ENCODE measurements at places on chromosomes 2 and 18.

- no peak for DNase-seq
Measured at GRCh38 chr18:10789180-10789579, 263.4 kb downstream of the NAPG start.

DNA sequence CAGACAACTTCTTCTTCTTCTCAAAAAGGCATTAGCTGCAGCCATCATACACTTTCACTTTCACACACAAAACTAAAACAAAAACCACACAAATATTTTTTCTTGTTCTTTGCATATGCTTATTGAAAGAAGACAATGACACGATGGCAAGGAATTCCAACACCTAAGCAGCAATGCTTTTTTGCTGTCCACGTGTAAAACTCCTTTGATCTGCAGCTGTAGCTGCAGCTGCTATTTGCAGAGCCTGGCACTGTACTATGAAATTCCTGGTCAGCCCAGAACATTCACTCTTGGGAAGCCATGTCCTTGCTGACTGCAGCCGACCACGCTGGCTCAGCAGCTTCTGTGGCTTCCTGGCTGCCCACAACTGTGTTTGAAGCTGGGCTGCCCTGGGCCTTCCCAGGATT is 316.2 kb downstream of the CDH2 start:
- no peak for DNase-seq

DNA sequence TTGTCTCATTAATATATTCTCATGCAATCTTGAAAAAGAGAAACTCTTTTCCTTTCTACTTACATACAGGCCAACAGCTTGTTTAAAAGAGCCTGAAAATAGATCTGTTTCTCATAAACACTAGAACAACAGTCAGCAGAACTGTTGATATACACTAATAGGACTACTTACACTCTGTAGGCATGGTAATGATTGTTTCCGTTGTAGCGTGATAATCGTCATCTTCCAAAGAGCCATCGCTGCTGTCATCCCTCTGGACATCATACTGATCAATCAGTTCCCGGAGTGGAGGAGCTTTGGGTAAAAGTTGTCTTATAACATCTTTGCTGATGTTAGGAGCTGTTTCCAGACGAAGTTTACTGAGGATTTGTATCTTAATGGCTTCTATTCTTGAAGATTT is 476 bp downstream of the MSTN start:
- no peak for DNase-seq

DNA sequence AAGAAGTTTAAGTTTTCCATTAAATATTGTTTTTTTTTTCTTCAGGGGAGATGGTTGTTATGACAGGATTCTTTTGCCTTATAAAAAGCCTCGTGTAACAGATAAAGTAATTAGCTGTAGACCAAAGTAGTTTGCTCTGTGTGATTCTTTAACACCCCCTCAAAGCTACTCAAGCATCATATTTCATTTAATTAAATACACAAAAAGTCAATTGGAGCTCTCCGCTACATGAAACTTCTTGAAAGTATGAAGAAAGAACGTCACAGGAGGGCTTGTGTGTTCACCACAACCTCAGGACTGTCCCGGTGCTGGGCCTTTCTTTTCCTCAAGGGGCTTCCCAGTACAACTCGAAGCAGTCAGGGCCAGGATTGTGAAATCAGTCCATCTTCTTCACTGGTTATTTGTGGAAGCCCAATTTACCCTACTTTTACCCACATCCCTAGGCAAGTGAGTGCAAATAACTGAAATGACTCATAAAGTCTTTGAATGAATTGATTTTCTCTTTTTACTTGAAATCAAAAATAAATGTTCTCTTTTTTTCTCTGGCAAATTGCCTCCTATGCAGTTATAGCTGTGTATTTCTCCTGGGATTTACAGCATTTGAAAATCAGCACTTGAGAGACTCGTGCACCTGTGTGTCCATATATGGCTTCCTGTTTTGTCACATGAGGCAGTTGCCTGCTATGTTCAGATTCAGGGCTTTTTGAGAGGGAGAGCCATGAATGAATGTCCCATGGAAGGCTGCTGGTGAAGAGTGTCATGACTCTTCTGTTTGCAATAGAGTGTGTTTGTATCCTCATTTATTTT is 48.6 kb downstream of the LINC00305 start:
- no peak for DNase-seq

DNA sequence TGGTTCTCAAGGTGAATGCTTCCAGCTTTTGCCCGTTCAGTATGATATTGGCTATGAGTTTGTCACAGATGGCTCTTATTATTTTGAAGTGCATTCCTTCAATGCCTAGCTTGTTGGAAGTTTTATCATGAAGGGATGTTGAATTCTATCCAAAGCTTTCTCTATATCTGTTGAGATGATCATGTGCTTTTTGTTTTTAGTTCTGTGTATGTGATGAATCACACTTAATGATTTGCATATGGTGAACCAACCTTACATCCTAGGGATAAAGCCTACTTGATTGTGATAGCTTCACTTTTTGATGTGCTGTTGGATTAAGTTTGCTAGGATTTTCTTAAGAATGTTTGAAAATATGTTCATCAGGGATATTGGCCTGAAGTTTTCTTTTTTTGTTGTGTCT is 112.1 kb downstream of the MBD2 start:
- no peak for DNase-seq

- DNase-seq, result no peak
Measured at GRCh38 chr18:56538746-56539145, 99.6 kb downstream of the TXNL1 start.

DNA sequence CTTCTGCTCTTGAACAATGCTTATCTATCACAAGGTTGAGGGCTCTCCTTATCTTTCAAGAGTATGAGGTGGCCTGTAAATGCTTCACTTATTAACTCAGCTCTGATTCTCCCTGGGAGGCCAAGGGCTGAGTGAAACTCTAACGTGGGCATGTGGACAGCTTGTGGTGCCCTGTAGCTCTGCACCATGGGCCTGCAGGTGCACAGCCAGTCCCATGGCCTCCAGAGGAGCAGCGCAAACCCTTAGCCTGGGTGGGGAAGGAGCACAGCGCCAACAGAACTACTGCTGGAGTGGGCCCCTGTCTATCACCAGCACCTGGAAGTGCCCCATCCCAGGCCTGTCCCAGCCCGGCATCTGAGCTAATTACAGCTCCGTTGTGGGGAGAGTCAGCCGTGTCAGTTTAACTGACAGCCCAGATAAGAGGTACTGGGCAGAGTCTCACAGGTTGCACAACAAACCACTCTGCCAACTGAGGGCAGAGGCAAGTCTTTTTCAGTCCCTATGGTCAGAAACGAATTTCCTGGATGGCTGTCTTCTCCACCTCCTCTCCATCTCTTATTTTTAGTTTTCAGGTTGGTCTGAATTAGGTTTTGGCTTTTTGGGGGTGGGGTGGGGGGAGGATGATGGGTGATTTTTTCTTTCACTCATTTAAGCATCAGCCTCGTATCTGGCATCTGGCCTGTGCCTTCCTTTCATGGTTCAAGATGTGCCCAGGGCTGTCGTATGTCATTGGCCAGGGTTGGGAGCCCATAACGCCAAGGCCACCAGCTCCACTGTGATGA is 219.5 kb downstream of the BCL2 start:
- no peak for DNase-seq

- no peak for DNase-seq
Measured at GRCh38 chr2:129376426-129377077, 602.9 kb upstream of the RAB6C start.

GRCh38 chr2:12501469-12502158 is 215.1 kb upstream of the TRIB2 start:
- DNase-seq, result no peak

DNA sequence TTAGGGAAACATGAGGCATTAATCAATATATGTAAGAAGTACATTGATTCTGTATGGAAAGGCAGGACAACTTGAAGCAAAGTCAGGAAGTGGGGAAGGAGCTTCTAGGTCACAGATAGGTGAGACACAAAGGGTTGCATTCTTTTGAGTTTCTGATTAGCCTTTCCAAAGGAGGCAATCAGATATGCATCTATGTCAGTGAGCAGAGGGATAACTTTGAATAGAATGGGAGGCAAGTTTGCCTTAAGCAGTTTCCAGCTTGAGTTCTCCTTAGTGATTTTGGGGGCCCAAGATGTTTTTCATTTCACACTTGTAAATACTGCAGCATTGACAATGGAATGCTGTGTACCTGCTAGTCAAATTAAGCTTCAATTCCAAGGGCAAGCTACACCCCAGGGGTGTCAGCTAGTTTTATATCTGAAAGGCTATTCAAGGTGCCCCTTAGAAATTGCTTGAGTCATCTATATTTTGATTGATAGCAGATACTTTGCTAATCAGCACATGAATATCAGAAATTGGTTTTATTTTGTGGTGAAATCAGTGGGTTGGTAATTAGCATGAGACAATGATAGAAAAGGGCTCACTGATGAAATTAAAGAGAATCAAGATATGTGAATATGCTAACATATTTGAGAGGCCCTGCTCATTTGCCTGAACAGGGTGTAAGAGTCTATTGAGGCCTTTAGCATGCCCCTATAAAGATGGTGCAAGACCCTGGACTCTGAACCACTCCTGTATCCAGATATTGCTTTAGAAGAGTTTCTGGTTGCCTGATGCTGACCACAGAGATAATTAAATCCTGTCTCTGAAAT is 131.5 kb downstream of the TMEM17 start:
- DNase-seq, result no peak

GRCh38 chr2:134408386-134408785 is 154.5 kb downstream of the MGAT5 start:
- no peak for DNase-seq

GRCh38 chr2:205733648-205734047 is 51.3 kb downstream of the NRP2 start:
- no peak for DNase-seq

GRCh38 chr2:1728821-1729220 is 15.5 kb downstream of the PXDN start:
- no peak for DNase-seq

DNA sequence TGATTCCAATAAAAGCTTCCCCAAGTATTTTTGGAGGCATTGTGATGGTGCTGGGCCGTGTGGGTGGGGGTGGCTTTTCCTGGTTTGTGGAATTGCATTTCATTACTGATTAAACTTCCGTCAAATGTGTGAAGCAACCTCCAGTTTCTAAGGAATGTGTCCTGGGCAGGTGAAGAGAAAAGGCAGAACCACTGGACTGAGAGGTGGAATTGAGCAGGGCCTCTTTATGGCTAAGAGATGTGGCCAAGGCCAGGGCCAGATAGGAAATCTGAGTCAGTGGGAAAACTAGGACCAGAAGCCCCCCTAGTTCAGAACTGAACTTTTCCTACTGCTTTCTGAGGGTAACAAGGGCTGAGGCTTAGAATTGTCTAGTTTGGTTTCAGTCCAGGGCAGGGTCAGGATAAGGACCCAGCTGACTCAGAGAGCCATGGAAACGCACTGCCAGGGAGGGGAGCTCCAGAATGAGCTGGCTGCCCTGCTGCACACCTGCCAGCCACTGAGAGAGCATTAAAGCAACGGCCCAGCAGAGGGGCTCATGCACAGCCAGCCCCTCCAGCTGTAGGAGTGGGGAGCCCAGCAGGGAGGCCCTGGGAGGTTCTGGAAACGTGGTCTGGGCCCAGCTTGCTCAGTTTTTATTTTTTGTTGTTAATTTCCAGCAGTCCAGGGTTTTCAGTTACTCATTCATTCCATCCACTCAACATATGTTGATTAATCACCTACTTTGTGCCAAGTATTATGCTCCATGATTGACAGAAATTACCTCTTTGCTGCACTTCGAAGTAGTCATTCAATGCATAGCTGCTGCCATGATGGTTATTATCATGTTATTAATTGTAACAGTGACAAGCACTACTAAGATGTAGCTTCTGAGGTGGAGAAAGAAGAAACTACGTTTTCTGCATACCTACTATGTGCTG is 156.1 kb downstream of the MSH2 start:
- no peak for DNase-seq

- no peak for DNase-seq
Measured at GRCh38 chr18:26685438-26686157, 137.2 kb upstream of the KCTD1 start.

DNA sequence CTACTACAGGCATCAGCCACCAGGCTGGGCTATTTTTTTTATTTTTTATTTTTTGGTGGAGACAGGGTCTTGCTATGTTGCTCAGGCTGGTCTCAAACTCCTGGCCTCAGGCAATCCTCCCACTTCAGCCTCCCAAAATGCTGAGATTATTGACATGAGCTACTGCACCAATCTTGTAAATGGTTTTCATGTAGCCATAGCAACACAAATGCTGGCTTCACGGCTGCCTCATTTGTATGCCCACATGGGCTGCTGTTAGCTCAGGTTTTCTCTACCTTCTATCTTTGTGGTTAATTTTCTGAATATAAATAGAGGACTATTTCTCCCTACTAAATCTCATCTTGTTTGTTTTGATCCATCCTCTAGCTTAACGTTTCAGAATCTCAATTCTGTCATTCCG is 58.2 kb downstream of the PLEKHM3 start:
- DNase-seq, result no peak

- DNase-seq, result peak; percentile 15
Measured at GRCh38 chr2:173149491-173149890, 73.8 kb downstream of the MAP3K20 start.

GRCh38 chr2:48347712-48348111 is 182.2 kb upstream of the STON1 start:
- DNase-seq, result no peak

DNA sequence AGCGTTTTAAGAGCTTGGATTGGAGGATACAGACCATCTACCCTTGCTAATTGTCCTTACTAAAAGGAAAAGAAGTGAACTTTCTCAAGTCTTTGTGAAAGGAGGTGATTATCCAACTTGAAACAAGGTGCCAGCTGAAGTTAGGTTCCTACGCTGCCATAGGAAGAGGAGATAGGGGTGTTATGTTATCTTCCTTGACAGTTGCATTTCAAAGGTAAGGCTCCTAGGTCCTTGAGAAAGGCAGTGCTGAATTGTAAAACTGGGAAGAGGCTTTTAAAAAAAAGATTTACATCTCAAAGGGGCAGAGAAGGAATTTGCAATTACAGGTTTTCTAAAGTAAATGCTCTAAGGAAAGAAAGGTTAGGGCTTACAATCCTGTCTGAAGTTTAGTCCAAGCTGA is 810.2 kb upstream of the LRATD1 start:
- DNase-seq, result no peak

GRCh38 chr2:239344857-239345216 is 56.0 kb downstream of the HDAC4 start:
- DNase-seq, result no peak

DNA sequence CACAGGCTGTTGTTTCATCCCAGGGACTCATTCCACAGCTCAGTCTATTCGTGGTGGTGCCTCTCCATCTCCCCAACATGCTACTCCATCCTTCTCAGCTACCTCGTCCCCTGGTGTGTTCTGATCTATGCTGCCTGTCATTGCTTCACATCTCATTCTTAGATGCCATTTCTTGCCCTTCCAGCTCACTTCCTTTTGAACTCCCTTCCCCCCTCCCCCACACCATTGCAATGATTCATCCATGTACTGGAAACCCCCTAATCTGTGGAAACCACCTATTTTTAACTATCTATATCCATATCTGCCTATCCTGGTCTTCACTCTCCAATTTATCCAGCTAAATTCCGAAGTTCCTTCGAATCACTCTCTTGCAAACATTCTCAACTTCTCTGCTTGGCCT is 65.7 kb upstream of the PARD3B start:
- no peak for DNase-seq

DNA sequence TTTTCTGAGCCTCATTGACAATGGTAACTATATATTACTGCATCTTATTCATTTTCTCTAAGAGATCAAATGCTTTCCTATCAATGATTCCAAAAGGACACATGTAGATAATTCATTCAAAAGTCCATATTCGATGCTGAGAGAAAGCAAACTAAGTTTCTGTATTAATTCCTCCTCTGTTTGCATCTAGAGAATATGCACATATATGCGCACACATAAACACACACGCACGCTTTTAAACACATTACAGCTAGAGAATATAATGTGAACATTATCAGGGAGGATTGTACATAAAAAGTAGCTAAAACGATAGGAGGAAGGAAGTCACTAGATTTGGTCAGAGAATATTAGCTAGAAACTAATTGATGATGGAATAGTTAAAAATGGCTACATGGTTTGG is 379.0 kb upstream of the NETO1 start:
- DNase-seq, result no peak
